HFFc6 (cell line): ENCODE measurements at places on chromosomes 6 and 20. TPM values are rescaled to one million over a fixed set of nuclear protein-coding genes. Genes with fewer than 3 reads are reported as not detected.
A peak's percentile ranks its signal among the peaks of the same experiment; 100 is the strongest.

Gene CFB
- 0.29 and 0.71 TPM in 2 replicates for total RNA-seq

Gene MRPS10
- total RNA-seq = 39.6 to 48.4 TPM (median 42.4 TPM) in 3 replicates

DNA sequence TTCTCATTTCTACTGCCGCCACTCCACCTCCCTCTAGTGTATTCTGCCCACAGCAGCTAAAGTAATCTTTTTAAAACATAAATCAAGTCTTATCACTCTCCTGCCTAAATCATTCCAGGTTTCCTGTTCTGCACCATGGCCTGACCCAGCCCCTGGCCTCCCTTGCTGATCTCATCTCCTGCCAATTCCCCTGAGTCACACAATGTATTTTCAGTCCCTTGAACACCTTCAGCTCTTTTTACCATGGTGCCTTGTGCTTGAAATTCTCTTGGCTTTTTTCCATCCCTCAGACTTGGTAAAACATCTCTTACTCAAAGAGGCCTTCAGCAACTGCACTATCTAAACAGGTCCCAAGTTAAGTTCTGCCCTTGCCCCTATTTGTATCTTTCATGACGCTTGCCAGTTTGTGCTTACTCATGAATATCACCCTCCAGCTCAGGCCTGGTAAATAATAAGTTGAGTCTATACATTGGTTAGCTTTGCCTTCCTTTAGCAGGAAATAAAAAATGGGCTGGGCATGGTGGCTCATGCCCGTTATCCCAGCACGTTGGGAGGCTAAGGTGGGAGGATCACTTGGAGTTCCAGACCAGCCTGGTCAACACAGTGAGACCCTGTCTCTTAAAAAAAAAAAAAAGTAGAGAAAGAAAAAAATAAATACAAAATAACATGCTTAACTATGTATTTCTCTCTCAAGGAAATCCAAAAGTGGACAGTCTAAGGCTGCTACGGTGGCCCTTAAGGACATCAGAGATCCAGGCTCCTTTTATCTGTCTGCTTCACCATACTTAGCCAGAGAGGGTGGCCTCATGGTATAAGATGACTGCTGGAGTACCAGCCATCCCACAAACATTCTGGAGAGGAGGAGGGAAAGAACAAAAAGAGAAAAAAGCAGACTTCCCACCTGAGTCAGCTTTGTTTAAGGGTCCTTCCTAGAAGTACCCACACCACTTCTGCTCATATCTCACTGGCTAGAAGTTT is 62.2 kb downstream of the ARFGEF2 start:
- DNase-seq = peak; percentile 91
- peaks cover 18% of the 10 kb centered on the region for H3K4me1 ChIP-seq
- H3K27ac ChIP-seq = peak overlapping the region; percentile 66
- H3K27me3 ChIP-seq = no peaks in the 10 kb centered on the region
- H3K36me3 ChIP-seq = peaks cover 66% of the 10 kb centered on the region

GRCh38 chr6:2725364-2725988 is 25.2 kb downstream of the MYLK4 start:
- DNase-seq = no peak
- no peak overlapping the region for H3K4me3 ChIP-seq
- no peak overlapping the region for H3K27ac ChIP-seq
- peaks cover 21% of the 10 kb centered on the region for H3K27me3 ChIP-seq

- H3K4me3 ChIP-seq = no peak overlapping the region
Observed at GRCh38 chr6:170114187-170114945, 176.5 kb downstream of the DLL1 start.

Gene WFDC6
- not detected in 2 replicates for total RNA-seq

- peak overlapping the region; percentile 83; the same call in 1 of the 2 replicates for H3K4me3 ChIP-seq
- peaks cover 16% of the 10 kb centered on the region for H3K36me3 ChIP-seq
- H3K27ac ChIP-seq = peak overlapping the region; percentile 76
- peaks cover 52% of the 10 kb centered on the region for H3K4me1 ChIP-seq
Observed at GRCh38 chr20:4471221-4471620, 250.5 kb upstream of the PRND start.

DNA sequence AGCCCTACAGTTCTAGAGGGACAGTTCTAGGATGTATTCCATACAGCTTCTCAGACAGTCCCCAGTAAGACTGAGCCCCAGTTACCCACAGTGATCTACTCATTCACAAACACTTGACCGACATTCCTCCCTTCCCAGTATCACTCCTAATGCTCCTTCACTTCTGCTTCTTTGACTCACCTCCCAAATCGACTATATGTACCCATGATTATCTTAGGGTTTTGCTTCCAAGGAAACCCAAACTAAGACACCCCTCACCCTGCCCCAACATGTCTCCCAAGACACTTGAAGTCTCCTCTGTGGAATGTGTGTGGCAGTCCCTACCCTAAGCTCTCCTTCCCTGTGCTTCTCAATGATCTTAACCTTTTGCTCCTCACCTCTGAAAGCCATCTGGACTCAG is 23.6 kb upstream of the TGM6 start:
- H3K27ac ChIP-seq = no peak overlapping the region
- no peak overlapping the region for H3K4me3 ChIP-seq
- peaks cover 14% of the 10 kb centered on the region for H3K36me3 ChIP-seq

- no peak overlapping the region for H3K27ac ChIP-seq
- no peak for DNase-seq
- peaks cover 8% of the 10 kb centered on the region; the same call in 1 of the 2 replicates for H3K36me3 ChIP-seq
Observed at GRCh38 chr6:86581833-86582232, 355.5 kb upstream of the HTR1E start.

GRCh38 chr20:49447946-49448809 is 34.3 kb downstream of the KCNB1 start:
- H3K36me3 ChIP-seq = no peaks in the 10 kb centered on the region
- H3K27ac ChIP-seq = no peak overlapping the region
- no peaks in the 10 kb centered on the region for H3K4me1 ChIP-seq
- H3K4me3 ChIP-seq = no peak overlapping the region

DNA sequence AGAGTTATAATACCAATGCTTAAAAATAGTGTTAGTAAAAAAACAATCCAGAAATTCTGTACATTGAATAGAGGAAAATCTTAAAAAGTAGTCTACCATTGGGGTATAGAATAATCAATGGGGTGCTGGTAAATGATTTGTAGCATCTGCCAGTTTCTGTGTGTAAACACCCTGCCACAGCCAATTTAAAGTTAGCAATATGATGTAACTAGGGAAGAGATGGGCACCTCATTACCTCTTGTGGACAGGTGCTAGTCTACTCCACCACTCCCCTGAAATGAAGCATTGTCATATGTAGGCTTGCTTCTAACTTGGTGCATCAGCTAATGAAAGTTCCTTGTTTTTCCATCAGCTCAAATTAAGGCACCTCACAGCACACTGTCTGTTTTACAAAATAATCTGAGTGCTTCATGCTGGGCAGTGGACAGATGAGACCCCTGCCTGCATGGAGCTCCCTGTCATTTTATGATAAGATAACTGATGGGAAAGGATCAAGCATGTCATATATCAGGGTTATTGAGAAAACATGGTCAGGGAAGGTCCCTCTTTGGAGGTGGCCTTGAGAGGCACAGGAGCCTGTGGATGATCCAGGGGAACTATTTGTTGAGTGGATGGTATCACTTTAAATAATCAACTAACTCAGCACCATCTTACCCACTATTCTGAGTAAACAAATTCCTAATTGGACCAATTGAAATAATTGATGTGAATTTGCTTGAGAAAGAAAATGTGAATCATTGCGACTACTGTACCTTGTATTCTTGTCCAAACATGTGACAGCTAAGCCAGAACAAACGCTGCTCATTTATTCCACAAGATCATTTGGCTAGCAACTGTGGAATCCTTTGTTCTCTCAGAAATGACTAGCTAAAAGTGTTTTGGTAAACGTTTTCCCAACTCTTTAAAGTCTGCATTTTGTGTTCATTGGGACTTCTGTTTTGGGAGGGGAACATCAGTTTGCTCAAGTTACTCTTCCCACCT is 45.9 kb upstream of the CSE1L start:
- no peak overlapping the region for H3K4me3 ChIP-seq
- no peak for DNase-seq
- H3K4me1 ChIP-seq = peaks cover 5% of the 10 kb centered on the region; the same call in 1 of the 2 replicates
- H3K36me3 ChIP-seq = peaks cover 13% of the 10 kb centered on the region
- H3K27me3 ChIP-seq = no peaks in the 10 kb centered on the region
- H3K27ac ChIP-seq = peak overlapping the region; percentile 42; the same call in 1 of the 2 replicates

Gene SMOC2
- total RNA-seq = not detected in 3 replicates

Gene PRL
- total RNA-seq = not detected in 3 replicates

DNA sequence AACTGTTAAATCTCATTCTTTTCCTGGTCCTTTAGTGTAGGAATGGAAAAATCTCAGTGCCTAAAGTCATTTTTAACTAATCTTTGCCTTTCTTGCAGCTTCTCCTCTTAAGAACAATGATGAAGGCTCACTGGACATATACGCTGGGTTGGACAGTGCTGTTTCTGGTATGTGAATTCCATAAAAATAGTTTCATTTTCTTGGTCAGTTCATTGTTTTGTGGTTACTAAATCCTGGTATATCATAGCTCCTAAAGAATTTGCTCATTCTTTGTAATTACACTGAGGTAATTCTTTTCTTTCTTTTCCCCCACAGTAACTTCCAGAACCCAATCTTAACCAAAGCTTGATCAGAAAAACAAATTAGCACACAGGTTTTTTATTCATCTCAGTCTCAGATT is 23.4 kb downstream of the CASP8AP2 start:
- H3K4me1 ChIP-seq = peaks cover 13% of the 10 kb centered on the region
- DNase-seq = peak; percentile 57
- H3K36me3 ChIP-seq = peaks cover 15% of the 10 kb centered on the region; the same call in 1 of the 2 replicates
- H3K27me3 ChIP-seq = no peaks in the 10 kb centered on the region; the same call in 1 of the 2 replicates
- peak overlapping the region; percentile 48; the same call in 1 of the 2 replicates for H3K27ac ChIP-seq
- H3K4me3 ChIP-seq = peak overlapping the region; percentile 16; the same call in 1 of the 2 replicates

- no peaks in the 10 kb centered on the region for H3K27me3 ChIP-seq
- peaks cover 30% of the 10 kb centered on the region for H3K4me1 ChIP-seq
- no peaks in the 10 kb centered on the region for H3K36me3 ChIP-seq
- peak overlapping the region; percentile 50 for H3K4me3 ChIP-seq
- peak; percentile 18 for DNase-seq
Observed at GRCh38 chr6:129317931-129318820, 391.8 kb downstream of the ARHGAP18 start.

GRCh38 chr6:7391151-7391550 is 1.5 kb downstream of the RIOK1 start:
- no peak for DNase-seq
- H3K4me3 ChIP-seq = peak overlapping the region; percentile 93

GRCh38 chr6:26360451-26361416 is 4.3 kb upstream of the BTN3A2 start:
- H3K4me1 ChIP-seq = peaks cover 15% of the 10 kb centered on the region
- no peak for DNase-seq
- no peak overlapping the region for H3K4me3 ChIP-seq
- H3K27ac ChIP-seq = no peak overlapping the region

DNA sequence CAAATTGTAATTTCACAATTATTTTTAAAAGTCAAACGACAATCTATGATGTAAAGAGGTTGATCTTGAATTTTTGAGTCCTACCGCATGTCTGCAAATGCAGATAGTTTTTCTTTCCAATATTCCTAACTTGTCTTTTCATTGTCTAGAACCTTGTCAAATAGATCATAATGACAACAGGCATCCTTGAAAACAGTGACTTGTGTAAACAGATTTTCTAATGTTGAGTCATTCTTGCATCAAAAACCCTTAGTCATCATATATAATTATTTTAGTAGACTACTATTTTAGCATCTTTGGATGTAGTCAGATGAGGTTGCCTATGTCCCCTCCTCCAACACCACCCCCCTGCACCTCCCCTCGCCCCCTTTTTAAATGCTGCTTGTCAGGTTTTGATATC is 43.8 kb downstream of the BMP6 start:
- peaks cover 7% of the 10 kb centered on the region for H3K36me3 ChIP-seq
- H3K4me1 ChIP-seq = peaks cover 22% of the 10 kb centered on the region
- peak; percentile 17 for DNase-seq
- H3K27ac ChIP-seq = no peak overlapping the region
- peaks cover 17% of the 10 kb centered on the region for H3K27me3 ChIP-seq

GRCh38 chr6:36373368-36374019 is 14.0 kb downstream of the ETV7 start:
- no peaks in the 10 kb centered on the region; the same call in 1 of the 2 replicates for H3K36me3 ChIP-seq
- H3K27me3 ChIP-seq = peaks cover 23% of the 10 kb centered on the region
- H3K4me1 ChIP-seq = peaks cover 23% of the 10 kb centered on the region
- no peak overlapping the region for H3K4me3 ChIP-seq

DNA sequence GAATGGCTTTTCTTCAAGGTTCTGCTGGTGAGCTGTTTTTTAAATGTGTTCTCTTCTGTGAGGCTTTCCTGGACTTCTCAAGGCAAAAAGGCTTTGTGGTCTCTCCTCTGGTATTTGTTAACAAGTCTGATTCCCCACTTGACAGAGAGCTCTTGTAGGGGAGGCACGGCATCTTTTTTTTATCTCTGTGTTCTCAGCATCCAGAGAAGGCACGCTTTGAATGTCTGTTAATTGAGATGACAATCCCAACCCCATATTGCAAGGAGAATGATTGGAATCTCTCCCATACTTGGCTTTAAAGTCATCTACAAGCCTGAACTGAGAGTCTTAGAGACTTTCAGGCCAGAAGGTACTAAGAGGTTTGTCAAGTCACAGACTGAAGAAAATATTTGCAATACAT is 22.6 kb downstream of the EDN1 start:
- H3K4me3 ChIP-seq = no peak overlapping the region
- H3K27ac ChIP-seq = no peak overlapping the region

Gene OXT
- not detected in 3 replicates for total RNA-seq
